ENCODE measurements at places on chromosomes 2 and 18.

DNA sequence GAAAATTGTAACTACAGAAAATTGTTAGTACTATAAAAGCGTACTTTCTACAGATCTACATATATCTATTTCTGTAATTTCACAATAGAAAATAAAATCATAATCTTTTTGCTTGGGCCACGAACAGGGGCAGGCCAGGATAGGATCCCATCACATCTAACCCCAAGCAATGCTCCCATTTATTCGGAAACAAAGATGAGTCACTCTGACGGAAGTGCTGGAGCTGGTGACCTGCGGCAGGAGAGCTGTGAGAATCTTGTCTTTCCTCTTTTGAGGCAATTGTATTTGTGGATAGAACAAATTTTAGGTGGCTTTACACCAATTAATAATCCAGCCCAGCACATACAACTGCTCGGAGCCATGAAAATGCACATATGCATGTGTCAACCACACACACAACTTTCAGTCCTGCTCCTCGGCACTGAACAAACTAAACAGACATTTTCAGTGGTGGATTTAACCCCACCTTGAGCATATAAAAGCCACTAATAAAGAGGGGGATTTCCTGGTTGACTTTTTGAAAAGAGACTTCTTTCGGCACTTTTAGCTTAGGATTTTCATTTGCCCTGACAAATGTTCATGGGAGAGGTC, 22.3 kb upstream of the INSIG2 start:
- no peak for DNase-seq

DNA sequence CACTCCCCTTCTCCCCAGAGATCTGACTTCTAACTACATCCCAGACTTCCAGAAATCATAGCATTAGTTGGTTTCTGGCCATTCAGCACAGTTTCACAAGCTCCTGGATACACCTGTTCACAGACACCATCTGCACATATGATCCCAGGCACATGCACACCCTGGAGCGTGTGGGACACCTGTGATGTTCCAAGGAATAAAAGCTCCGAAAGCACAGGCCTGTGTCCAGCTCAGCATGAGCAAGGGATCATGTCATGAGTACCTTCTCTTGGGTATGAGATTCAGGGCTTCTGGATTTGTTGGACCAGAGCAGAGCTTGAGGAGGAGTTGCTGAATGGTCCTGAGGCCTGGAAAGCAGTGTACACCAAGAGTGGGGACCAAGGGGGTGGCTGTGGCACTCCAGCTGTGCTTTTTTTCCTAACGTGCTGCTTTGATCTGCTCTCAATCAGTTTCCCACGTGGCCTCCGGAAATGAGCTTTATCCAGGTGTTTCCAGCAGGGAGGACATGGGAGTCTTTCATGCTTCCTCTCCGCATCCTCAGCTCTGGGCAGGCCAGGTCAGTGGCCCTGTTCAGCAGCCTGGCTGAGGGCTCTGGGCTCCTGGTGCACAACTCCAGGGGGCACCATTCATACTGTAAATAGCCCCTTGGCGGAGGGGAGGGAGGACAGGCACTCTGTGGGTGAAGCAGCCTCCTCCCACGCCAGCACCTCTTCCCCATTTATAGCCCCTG, 1.8 kb downstream of the DYSF start:
- DNase-seq, result no peak

GRCh38 chr18:12836551-12836950, 47.5 kb downstream of the PTPN2 start:
- no peak for DNase-seq

- no peak for DNase-seq
Observed at GRCh38 chr18:41145516-41145915, 809.5 kb upstream of the PIK3C3 start.

DNA sequence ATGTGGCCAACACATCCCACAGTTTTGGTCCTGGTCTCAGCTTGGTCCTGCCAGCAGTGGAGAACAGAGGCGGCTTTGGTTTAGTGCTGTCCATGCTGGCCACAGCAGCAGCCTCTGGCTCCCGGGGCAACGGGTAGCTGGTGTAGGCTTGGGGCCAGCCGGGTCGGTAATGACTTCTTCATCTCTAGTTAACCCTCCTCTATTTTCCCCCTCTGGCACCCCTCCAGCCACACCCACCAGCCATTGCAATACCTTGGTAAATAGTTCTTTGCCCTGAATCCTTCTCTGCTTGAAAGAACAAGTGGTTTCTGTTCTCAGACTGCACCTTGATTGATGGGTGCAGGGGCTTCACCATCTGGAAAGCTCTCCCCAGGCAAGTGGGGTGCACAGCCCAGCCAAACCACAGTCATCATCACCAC, 31.7 kb upstream of the ZNF396 start:
- no peak for DNase-seq

DNA sequence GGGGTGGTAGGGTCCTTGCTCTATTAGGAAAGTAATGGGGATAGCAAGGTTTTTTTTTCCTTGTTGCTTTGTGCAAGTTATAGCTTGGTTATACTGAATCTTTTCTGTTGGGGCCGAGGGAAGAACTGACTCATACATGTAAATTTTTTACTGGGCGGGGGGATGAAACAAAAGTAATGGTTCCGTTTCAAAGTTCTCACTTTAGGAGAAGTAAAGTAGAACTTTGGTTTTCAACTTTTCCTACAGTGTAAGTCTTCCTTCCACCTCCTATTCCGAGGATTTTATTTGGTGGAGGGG, 1.1 kb downstream of the AFTPH start:
- DNase-seq, result peak; percentile 73

- no peak for DNase-seq
Observed at GRCh38 chr2:105872830-105873229, 128.1 kb downstream of the NCK2 start.

- DNase-seq, result no peak
Observed at GRCh38 chr2:187567126-187567525, 12.9 kb upstream of the TFPI start.

DNA sequence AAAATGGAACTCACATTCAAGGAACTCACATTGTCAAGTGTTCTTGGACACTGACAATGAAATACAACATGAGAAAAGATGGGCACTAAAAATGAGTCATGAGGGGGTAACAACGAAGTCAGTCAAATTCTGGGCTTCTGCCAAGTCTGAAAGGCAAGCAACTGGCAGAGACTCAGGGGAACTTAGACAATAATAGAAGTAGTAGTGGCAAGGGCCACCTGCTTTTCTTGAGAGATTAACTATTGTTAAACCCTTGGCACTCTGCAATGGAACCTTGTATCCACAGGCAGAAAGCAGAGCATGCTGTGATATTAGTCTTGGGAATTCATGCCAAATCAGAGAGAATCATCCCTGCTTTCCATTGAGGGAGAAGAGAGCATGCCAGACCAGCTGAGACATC, 382.6 kb upstream of the CDH2 start:
- no peak for DNase-seq

DNA sequence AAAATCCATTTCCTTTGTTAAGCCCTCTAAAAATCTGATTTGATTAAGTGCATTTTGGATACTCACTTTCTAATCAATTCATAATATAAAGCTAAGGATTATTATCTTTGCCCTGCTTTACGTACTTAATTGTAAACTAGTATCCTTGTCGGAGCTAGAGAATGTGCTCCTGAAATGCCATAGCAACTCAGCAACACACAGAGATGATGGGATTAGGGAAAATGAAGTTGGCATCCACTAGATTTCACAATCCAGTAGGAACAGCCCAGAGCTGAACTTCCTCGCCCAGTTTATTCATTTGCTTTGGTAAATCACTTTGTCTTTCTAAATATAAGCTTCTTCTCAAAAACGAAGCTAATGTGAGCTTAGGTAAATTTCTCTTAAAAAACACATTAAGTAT, 386.3 kb downstream of the CTNNA2 start:
- DNase-seq, result no peak

GRCh38 chr2:126778561-126779501, 119.9 kb upstream of the TEX51 start:
- peak; percentile 55 for DNase-seq

GRCh38 chr2:179240481-179241451, 23.9 kb downstream of the SESTD1 start:
- DNase-seq, result no peak

DNA sequence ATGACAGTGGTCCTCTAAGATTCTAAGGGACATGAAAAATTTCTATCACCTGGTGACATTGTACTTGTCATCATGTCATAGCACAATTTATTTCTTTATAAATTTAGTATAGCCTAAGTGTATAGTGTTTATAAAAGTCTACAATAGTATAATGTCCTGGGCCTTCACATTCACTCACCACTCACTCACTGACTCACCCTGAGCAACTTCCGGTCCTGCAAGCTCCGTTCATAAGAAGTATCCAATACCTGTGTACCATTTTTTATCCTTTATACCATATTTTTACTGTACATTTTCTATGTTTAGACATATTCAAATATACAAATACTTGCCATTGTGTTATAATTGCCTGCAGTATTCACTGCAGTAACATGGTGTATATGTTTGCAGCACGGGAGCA, 72.8 kb upstream of the DSEL start:
- no peak for DNase-seq

DNA sequence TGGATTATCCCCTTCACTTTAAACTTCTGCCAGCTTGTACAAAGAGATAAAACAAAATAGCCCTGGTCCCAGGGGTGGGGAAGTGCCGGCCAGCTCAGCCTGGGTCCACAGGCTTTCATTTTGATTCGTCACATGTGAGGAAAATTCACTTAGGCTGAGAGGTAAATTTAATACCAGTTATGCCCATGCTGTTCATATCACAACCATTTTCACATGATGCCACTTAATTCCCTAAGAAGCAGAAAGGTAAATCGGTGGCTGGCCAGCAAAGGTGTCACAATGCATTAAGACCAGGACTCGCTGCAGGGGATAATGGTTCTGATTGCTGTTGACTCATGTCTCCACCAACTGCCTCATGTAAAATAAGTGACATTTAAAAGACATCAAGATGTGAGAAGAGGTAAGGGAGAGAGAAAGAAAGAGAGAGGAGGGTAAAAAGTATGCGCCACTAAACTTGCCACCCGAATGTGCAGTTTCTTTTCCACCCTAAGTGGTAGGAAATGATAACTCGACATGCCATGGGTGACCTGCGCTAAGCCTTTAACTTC, 261.0 kb upstream of the SIX3 start:
- DNase-seq, result no peak

GRCh38 chr2:238449909-238450417, 23.2 kb downstream of the ASB1 start:
- no peak for DNase-seq

GRCh38 chr18:49747876-49748275, 65.5 kb downstream of the ACAA2 start:
- DNase-seq, result no peak

GRCh38 chr2:218328294-218328693, 28.4 kb upstream of the CATIP start:
- no peak for DNase-seq

GRCh38 chr2:139457873-139458272, 677.7 kb upstream of the NXPH2 start:
- no peak for DNase-seq

DNA sequence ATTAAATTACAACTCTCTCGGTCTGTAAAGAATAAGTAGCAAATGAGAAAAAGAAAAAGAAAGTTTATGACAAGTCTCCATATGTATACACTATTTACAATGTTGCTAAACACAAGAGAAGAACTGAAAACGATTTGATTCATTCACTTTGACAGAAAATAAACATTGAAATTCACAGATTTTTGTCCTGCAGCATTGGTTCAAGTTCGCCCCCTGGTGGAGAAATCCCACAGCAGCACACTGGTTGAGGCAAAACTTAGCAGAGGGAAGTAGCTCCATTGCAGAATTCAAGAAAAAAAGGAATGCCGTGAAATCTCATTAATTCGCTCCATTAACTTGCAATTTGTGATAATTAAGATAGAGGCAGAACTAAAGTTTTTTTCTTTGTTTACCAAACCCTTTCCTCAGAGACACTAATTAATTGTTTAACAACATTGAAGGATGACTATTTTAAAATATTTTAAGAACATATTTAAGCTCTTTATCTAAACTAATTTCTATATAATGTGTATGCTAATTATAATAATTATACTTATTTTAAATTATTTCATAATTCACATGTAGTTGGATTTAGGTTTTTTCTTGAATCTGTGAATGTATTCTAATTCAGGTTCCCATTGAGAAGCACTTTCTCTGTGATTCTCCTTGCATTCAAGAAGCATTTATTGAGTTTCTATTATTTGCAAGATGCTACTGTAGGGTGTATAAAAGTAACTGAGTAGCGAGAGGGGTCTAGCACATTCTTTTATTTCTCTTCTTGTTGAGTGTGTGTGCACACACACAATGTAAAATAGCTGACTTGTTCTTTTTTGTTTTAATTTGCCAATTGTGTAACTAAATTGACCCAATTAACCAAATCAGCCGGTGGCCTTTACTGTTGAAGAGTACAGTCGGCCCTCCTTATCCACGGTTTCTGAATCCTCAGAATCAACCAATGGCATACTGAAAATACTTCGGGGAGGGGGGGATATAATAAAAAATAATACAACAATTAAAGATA, 74.1 kb downstream of the COL4A3 start:
- DNase-seq, result peak; percentile 84

DNA sequence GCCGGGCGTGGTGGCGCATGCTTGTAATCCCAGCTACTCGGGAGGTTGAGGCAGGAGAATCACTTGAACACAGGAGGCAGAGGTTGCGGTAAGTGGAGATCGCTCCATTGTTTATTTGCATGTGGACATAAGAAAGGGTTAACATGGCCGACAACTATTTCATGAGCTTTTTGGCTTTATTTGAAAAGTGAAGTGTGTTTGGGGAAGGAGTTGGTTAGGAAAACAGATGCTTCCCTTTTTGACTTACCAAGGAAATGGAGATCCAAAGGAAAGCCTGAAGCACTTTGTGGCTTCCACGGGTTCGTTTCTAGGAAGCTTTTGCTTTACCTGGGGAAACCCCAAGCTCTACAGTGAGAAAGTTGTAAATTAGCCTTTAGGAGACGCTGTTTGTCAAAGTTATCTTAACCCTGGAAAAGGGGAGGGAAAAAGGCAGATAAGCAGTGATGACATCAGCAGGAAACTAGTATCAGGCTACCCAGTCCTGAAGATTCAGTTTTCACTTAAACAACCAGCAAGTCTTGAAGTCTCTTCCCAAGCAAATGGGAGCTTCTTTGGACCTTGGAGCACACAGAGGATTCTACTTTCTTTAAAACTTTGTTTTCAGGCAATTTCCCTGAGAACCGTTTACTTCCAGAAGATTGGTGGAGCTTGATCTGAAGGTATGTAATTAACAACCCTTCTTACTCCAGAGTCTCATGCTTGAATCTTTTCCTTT, at the start of gene CASP10:
Gene CASP10 (plus strand): TSS at position 492 of the 715 bp plus-strand sequence. CDS start 2,637 bp downstream, outside the sequence.
- no peak for DNase-seq

DNA sequence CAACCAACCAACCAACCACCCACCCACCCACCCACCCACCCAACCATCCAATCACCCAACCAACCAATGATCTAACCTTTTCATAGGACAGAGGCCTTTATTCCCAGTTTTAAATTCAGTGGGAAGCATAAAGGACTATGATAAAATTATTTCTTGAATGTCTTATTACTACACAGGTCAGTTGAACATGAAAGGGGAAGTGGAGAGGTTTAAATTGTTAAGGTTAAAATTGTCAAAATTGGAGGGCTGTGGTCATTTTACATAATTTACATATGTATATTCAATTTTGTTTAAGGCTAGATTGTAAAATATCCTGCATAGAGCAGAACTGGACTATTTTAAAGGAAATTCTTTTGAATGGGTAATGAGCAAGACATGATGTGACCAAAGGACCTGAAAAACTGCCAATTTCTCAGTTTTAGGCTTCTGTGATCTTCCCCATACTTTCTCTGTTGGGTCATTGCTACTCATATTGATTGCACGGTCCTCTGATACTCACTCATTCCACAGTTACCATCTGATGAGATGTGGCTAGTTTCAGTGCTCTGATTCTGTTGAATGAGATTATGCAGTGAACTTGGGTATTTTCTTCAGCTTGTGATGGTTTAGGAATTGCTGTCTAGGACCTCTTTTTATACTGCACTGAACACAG, 127.4 kb downstream of the PLCL1 start:
- DNase-seq, result no peak

Data from activated effector memory CD4-positive, alpha-beta T cell treated with anti-CD3 and anti-CD28 coated beads, Interleukin-2, amount 50 U/mL, for 16 hours (primary cell).